Fibroblast of lung (primary cell): ENCODE measurements at places on chromosomes 5 and 9. TPM values are rescaled to one million over a fixed set of nuclear protein-coding genes. Genes with fewer than 3 reads are reported as not detected.
A peak's percentile ranks its signal among the peaks of the same experiment; 100 is the strongest.

- peak; percentile 80 for DNase-seq
Observed at GRCh38 chr9:2158111-2158610, 143.0 kb downstream of the SMARCA2 start.

The FER gene
- polyA plus RNA-seq, result 9.6 and 12.2 TPM in 2 replicates

DNA sequence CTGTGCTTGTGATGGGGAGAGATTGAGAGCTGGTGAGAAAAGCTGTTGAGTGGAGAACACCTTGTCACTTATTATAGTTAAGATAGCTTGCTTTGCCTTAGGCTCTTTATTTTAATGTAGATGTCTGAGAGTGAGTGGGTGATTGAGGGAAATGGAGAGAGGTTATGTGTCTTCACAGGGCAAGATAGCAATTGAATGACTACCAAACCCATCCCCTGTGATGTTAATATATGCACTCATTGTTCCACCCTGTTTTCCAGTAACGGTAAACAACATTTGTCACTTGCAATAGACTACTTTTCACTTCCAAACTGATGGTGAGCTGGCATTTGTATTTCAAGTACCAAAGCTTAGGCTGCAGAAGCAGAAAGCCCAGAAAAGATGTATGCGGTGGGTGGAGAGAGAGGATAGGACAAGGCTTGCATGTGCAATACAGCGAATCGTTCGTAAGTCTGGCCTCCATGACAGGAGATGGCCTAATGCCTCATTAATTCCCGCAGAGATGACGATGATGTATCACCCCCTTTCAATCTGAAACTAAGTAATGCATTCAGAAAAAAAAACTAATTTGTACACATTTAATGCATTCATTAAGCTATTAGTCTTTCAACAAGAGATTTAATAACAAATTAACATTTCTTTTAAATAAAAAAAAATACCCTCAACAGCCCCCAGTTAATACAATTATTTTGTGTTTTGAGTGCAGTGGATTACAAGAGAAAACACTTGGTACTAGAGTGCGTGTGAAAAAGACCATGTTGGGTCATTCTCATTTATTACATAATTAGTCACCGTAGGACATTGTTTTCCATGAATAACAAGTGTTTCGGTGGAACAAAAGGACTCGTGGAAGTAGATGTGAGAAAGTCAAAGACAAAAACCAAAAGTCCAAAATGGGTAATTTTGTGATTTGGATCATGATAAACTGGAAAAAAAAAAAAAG is 699.0 kb downstream of the BRINP1 start:
- DNase-seq, result no peak

The NXNL2 gene
- polyA plus RNA-seq, result 0.44 and 0.50 TPM in 2 replicates

DNA sequence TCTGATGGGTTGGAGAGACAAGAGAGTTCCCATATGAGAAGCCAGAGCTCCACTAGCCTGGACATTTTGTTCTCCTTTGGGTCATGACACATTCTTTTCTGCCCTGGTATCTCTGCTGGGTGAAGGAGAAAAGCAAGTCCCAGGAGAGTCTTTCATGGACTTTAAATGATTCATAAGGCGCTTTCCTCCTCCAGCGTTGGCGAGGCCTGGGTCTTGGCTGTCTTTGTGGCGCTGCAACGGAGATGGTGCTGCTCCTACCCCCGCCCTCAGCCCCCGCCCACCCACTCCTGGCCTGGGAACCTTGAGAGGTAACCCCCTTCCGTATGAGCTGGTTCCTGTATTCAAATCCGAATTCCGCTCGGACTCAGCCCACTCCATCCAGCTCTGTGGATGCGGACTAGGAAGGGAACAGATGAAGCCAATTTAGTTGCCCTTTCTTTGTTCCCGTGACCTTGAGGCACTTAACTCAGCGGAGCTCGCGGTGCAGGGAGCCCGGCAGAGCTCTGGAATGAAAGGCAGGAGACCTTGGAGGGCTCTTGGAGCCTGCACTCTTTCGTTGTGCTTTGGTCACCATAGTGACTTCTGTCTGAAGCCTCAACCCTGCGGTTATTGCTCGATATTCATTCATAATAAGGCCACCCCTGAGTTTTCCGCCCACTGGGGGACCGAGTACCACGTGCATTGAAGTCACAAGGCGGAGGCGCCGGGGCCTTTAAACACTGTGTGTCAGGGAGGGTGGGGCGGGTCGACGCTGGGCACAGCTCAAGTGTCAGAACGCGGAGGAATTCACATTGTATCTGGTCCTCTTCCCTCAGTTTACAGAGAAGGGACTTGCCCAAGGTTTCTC is 14.0 kb upstream of the PWWP2A start:
- peak; percentile 31 for DNase-seq

GRCh38 chr9:127502706-127503378 is 51.5 kb downstream of the LRSAM1 start:
- no peak for DNase-seq

GRCh38 chr9:73153793-73154227 is 2.1 kb downstream of the ANXA1 start:
- DNase-seq, result no peak

The SERF1A gene
- polyA plus RNA-seq, result 3.8 and 4.9 TPM in 2 replicates

DNA sequence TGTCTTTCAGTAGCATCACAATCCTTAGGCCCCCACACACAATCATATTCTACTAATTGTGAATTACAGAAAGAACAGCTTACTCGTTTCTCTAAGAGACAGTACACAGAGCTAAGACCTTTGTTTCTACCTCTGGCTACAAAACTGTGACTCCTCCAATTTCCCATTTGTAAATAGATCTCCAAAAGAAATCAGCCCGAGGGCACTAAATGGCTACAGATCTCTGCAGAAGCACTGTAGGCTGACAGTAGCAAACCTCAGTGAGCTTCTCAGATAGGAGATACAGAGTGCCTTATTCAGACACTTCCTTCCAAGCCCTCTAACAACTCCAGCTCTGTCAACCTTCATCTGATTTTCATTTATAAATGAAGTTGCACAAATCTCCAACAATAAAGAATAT is 51.0 kb downstream of the EFNA5 start:
- no peak for DNase-seq

The CA9 gene
- polyA plus RNA-seq, result 0.59 TPM in 1 of 2 replicates, not detected in the other

The HCN1 gene
- not detected in 2 replicates for polyA plus RNA-seq

GRCh38 chr5:96022971-96023370 is 61.3 kb upstream of the ELL2 start:
- DNase-seq, result no peak

The RNF208 gene
- polyA plus RNA-seq, result 0.14 and 0.34 TPM in 2 replicates

The C9orf153 gene
- polyA plus RNA-seq, result 0.06 and 0.17 TPM in 2 replicates

DNA sequence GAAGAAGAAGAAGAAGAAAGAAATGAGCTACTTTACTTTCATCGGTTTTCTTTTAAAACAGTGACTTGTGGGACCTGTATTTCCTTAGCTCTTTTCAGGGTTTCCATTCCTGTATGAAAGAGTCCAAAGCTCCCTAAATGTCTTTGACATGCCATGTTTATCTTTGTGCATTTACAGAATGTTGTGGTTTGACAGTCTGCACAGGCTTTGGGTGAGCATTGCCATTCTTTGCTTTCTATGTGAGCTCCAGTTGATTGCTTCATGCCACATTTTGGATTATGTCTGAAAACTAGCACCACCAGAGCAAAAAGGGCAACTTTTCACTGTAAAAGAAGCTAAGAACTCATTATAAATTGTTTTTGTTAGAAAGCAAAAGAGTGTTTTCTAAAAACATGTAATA is 733.4 kb downstream of the TLE4 start:
- no peak for DNase-seq

The MTMR12 gene
- 18.6 and 22.7 TPM in 2 replicates for polyA plus RNA-seq

DNA sequence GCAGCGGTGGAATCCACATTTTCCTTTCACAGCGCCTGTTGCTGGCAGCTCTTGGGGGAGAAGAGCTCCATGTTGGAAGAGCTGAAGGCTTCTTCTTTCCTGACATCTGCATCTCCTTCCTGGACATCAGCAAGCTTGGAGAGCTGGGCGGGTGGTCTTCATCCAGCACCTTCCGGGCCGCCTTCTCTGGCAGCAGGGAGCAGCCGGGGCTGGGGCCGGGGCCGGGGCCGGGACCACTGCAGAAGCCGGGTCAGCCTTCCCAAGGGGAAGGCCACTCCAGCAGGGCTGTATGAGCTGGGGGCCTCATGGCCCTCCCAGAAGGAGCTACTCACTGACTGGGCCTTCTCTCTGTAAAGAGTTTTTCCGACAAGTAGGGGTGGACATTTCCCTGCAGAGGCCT is 787.5 kb downstream of the TLE4 start:
- no peak for DNase-seq

DNA sequence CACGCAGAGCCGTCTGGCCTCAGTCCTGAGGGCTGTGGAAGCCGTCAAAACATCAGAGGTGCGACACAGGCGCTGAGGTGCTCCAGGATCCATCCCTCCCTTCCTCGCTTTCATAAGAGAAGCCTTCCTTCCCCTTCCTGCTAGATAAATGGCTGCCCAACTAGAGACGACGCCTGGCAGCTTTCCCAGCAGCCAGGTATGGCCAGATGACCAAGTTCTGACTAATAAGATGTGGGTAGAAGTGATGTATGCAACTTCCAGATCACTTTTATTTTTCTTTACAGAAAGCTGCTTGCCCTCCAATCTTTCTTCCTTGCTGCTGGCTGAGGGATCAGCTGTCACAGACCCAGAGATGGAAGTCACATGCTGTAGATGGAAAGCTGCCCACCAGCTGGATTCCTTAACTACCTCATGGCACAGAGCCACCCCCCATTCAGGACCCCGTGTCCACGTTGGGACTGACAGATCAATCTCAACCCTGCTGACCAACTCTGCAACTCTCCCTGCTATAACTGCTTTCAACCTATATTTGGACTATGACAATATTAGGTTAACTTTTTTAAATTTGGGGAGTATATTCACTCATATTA is 8.8 kb downstream of the MAPK9 start:
- peak; percentile 31 for DNase-seq

The ARSI gene
- 3.3 and 12.5 TPM in 2 replicates for polyA plus RNA-seq

- DNase-seq, result no peak
Observed at GRCh38 chr5:160773646-160774410, 78.2 kb downstream of the ATP10B start.

- no peak for DNase-seq
Observed at GRCh38 chr9:6194934-6195333, 20.7 kb upstream of the IL33 start.

DNA sequence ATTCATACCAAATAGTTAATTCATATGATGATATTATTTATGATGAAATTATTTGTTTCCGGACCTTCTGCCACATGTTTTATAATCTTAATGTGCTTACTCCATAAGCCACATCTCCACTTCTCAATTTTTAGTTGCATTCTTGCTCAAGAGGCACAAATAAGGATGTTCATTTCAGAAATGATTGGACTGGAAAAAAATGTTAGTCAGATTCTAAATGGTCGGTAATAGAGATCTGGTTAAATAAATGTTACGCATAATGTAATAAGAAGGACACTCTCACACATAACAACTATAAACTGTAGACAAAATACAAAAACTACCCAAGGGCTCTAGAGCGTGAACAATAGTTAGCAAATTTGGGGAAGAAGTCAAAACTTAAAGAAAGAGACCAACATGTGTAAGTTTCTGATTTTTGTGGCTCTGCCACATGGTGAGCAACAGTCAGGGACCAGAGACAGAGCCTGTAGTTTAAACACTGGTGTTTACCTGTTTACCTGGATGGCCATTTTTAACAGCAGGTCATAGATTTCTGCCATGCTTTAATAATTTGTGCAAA is 554.3 kb upstream of the CLINT1 start:
- DNase-seq, result no peak

- DNase-seq, result peak; percentile 24
Observed at GRCh38 chr5:165139721-165140120, 1634.3 kb downstream of the MAT2B start.

The SLC6A18 gene
- polyA plus RNA-seq, result not detected in 2 replicates

DNA sequence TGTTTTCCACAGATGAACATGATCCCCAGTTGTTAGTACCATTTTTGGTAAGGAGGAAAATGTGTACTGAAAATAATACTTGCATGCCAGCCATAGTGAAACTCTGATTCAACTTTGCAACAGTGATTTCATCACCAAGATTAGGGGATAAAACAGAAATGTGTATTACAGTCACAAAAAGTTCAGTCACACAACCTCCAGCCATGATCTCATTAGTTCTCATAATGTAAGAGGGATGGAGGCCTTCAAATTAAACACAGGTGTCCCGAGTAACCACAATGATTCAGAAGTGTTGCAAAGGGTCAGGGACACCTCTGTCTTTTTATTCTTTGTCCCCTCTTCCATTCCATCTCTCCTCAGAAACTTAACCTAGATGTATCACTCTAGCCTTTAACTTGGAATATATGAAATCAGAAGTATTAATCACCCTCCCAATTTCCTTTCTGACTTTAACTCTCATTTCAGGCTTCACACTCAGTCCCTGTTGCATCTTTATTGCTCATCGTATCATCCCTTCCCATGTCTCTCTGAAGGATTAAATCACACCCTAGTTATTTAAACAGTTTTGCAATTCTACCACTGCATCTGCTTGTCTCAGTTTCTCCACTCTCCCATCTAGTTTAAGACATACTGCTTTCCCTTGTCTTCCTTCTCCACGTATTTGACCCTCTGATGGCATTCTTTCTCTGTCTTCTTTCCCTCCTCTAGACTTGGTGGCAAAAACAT is 291.2 kb downstream of the ADAMTS6 start:
- DNase-seq, result peak; percentile 99

GRCh38 chr9:13665418-13666066 is 386.1 kb upstream of the MPDZ start:
- DNase-seq, result peak; percentile 75

DNA sequence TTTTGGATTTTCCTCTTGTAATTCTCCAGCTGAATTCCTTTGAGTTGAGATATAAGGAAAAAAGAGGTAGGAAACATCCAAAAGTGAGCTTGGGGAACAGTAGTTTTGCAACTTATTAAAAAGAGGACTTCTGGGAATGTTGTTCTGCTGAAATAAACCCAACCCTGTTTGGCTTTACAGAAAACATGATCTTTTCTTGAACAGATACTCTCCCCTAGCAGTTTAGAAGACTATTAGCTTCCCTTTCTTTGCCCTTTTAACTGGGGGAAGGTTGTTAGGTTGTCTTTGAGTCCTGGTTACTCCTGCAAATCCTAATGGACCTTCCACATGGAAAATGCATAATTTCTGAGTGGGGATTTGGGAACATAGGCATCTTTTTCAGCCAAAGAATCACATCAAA is 168.7 kb upstream of the RPS23 start:
- no peak for DNase-seq

The CCDC192 gene
- polyA plus RNA-seq, result not detected in 2 replicates

GRCh38 chr5:119840175-119840574 is 210.8 kb downstream of the FAM170A start:
- no peak for DNase-seq

DNA sequence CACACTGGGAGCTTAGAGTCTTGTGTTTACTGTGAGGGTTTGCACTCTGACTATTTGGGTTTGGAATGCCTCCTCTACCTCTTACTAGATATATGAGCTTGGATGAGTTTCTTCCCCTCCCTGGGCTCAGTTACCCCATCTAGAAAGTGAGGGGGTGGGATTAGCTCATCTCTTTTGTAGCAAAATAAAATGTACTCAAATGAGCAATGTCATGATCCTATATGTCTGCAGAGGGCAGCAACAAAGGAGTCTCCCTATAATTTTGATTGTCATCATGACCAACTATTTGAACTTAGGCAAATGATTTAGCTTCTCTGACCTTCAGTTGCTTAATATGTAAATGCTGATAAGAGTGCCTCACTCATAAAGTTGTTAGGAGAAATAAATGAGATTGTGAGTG is 109.0 kb downstream of the DPYSL3 start:
- DNase-seq, result peak; percentile 42

GRCh38 chr9:108130905-108131304 is 641.3 kb upstream of the KLF4 start:
- no peak for DNase-seq

- no peak for DNase-seq
Observed at GRCh38 chr5:32222723-32223470, 48.8 kb upstream of the GOLPH3 start.

The LEAP2 gene
- 0.30 and 0.50 TPM in 2 replicates for polyA plus RNA-seq

The SLC22A4 gene
- polyA plus RNA-seq, result 1.1 and 3.4 TPM in 2 replicates

GRCh38 chr5:157496864-157497263 is 36.9 kb downstream of the NIPAL4 start:
- no peak for DNase-seq

The NME5 gene
- 1.2 and 1.8 TPM in 2 replicates for polyA plus RNA-seq
